ENCODE measurements at places on chromosomes 7 and 10.
A peak's percentile ranks its signal among the peaks of the same experiment; 100 is the strongest.

DNA sequence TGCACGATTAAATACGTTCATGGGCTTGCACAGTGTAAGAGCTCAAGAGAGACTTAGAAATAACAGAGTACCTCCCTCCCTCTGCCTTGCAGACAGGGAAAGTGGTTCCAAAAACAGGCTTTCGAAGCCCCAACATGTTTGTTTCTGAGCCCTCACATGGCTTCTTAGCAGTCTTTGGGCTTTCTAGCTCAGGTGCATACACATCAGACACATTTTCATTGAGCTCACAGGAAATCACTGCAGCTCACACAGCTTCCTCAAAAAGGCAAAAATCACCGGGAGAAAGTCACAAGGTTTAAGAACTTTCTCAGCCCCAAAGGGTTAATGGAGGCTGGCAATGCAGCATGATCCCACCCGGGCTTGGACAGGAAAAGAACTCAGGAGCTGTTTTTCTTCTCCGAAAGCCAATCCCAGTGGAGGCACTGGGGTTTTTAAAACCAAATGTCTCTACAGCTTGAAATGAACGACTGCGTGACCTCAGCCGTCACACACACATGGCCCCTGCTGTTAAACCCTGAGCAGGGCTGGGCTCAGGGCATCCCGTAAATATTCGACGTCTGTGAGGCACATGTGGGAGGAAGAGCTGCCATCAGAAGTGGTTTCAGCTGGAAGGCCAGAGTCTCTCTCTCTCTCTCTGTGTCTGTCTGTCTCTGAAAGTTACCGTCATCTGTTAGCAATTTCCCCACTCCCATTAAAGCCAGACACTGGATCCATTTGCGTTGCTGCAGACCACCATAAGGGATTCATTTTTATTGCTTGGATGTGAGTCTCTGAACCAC is 69.7 kb downstream of the CALML3 start:
- no peak for DNase-seq

DNA sequence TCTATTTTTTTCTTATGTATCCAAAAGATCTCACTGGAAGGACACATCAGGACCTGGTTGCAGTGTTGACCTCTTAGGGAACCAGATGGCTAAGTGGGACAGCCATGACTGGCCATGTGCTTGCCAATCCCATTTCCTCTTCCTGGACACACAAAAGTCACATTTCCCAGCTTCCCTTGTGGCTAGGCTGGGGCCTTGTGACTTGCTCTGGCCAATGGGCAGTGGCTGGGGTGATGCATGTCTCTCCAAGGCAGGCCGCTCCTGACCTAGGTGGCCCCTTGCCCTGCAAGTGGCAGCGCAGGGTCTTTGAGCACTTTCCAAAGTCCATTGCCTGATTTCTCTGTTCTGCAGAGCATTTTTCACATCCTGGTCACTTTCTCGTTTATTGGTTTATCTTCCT is 41.7 kb upstream of the HSPA12A start:
- DNase-seq, result no peak

- no peak for DNase-seq
These were observed 739.5 kb downstream of the SORCS1 start for GRCh38 chr10:106424981-106425380.

GRCh38 chr10:13699216-13699615 is 112.5 kb downstream of the PRPF18 start:
- no peak for DNase-seq

- no peak for DNase-seq
These were observed 9.9 kb downstream of the TASOR2 start for GRCh38 chr10:5694573-5694972.

- no peak for DNase-seq
These were observed 6.2 kb downstream of the ABI1 start for GRCh38 chr10:26854524-26854923.

DNA sequence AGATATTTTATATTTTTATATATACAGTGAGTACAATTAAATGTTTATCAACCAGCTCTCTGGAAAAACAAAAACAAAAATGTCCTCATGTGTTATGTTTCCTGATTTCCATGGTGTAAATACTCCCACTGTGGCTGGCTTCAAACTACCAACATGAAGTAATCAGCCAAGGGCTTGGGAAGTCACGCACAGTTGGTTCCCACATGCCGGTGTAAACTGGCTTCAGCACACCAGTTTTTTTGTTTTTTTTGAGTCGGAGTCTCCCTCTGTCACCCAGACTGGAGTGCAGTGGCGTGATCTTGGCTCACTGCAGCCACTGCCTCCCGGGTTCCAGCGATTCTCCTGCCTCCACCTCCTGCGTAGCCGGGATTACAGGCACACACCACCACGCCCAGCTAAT is 11.8 kb downstream of the OSBPL3 start:
- DNase-seq, result no peak

DNA sequence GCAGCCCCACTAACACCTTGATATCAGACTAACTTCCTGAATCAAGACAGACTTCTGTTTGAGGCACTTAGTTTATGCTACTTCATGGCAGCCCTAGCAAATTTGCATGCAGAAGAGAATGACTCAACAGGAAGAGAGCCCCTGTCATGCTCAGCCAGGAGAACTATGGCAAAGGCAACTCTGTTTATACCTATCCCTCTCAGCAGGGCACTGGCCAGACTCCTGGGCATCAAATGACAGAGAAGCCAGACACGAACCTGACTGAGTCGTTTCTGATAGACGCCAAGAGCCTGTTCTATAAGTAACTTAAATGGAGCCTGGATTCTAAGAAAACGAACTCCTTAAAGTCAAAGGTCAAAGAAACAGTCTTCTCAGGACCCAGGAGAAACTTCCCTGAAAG is 50.9 kb upstream of the UNC5B start:
- no peak for DNase-seq

- peak; percentile 82 for DNase-seq
These were observed at the start of gene FRA10AC1 for GRCh38 chr10:93702210-93703001. Gene FRA10AC1 (minus strand): TSS chr10:93702592. CDS start chr10:93700106, 2,486 bp downstream.

Measured in activated CD4-positive, alpha-beta T cell treated with anti-CD3 and anti-CD28 coated beads, Interleukin-2, amount 50 U/mL, for 4 hours (primary cell).